ENCODE measurements at places on chromosomes 7 and 10.

DNA sequence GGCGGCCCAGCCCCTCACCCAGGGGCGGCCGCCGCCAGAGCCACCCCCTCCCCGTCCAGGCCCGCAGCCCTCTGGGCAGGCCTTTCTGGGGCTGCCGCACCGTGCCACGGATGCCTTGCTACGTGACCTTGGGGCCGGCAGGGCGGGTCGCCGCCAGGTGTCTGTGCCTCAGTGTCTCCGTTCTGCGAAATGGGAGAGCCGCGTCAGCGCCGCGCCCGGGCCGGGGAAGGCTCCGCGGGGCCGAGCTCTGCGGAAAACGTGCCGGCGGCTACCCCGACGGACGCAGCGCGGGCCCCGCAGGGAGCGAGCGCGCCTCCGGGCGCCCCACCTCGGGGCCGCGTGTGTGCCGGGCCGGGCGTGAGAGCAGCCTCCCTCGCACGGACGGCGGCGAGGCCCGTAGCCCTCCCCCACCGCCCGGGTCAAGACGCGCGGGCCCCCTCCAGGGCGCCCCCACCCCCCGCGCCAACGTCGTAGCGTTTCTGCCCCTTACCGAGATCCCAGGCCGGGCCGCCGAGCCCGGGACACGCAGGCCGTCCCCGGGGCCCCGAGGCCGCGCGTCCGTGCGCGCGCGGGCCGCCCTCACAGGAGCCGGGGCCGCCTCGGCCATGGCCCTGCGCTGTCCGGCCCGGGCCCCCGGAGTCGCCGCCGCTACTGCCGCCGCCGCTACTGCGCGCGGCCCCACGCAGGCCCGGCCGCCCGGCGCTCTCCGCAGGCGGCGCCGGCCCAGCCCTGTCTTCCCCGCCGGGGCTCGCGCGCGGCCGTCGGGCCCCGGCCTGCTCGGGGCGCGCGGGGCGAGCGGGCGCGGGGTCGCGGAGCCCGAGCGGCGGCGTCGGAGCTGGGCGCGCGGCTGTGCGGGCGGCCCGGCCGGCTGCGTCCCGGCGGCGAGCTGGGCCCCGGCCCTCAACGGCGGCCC lies 1.1 kb downstream of the ZNF777 start:
- no peak for DNase-seq

GRCh38 chr10:30750971-30751677 lies 121.6 kb upstream of the LYZL2 start:
- DNase-seq = no peak

- DNase-seq = no peak
Observed at GRCh38 chr10:68566955-68567354, 6.8 kb downstream of the TET1 start.

DNA sequence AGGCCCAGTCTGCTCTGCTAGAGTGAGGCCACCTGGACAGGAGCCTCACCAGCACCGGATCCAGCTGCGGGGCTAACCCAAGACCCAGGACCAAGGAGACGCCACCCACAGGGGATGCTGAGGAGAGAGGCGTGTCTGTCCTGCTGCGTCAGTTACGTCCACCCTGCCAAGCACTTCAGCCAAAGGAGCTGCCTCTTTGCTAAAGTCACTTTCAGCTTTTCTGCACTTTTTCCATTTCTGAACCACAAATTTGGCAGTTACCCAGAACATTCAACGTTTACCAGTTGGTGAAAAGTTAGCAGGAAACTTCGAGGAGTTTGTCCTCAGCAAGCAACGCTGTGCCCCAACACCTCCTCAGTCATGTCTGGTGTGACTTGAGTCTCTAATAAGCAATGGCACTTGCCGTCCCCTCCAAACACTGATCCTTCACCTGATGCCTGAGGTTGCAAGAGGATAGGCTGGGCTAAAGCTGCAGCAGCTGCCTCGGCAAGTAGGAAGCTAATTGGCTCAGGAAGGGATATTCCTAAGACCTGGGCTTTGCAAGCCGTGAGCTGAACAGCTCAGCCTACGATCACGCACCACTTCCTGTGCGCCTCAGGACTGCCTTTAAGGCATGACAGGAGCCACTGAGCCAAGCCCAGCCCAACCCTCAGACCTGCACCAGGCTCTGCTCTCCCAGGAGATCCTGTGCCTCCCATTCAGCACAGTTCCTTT lies 40.1 kb downstream of the KCNH2 start:
- DNase-seq = no peak

DNA sequence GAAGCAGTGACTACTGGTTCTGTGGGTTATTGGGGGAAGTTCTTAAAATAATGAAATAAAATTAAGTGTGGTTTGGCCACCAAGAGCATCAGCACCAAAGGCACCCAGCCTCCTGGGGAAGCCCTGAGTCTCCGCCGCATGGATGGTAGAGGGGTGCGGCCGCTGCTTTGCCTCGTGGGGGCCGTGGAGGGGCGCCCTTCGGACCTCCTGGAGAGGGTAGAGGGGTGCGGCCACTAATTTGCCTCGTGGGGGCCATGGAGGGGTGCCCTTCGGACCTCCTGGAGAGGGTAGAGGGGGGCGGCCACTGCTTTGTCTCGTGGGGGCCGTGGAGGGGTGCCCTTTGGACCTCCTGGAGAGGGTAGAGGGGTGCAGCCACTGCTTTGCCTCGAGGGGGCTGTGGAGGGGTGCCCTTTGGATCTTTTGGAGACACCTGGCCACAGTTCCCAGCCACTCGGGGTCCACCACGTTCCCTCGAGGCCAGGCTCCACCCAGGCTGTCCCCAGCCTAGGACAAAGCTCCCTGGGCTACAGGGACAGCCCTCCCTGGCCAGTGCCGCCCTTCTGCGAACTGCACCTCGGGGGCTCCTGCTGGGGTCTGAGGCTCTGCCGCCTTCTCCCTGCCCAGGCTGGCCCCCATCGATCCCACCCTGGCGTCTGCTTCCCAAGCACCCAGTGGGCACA lies 535.1 kb downstream of the PTPRN2 start:
- DNase-seq = no peak

GRCh38 chr10:109898666-109899355 lies 24.5 kb downstream of the XPNPEP1 start:
- DNase-seq = no peak

GRCh38 chr10:45151467-45152214 lies 150.9 kb downstream of the ZNF22 start:
- DNase-seq = no peak

GRCh38 chr7:106344861-106345260 lies 60.1 kb upstream of the NAMPT start:
- no peak for DNase-seq

GRCh38 chr10:114258274-114258840 lies 19.3 kb downstream of the VWA2 start:
- no peak for DNase-seq

DNA sequence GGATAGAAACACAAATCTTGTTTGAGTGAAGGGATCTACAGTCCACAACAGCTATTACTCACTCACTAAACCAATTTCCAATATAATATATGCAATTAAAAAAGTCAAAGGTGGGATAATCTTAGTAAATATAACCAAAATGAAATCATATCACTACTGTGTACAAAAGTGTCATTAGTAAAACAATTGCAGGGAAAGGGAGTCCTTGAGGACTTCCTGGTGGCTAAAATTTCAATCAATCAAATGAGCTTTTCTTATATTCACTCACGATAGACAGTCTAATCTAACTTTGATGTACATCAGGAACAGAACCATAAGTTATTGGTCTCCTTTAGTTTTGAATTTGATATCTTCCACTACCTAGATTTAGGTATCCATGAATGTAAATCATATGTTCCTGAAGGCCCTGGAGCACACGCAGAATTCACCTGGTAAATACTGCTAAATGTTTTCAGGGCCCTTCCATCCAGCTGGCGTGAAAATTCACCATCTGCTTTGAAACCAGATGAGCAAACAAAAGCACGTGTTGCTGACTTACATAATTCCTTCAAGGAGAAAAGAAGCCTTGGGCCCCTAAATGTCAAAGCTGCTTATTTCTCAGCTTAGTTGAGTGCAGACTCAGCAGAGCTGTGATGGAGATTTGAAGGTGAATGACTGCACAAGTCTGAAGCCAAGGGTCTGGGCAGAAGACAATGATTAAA lies 159.3 kb upstream of the TMEM196 start:
- no peak for DNase-seq

DNA sequence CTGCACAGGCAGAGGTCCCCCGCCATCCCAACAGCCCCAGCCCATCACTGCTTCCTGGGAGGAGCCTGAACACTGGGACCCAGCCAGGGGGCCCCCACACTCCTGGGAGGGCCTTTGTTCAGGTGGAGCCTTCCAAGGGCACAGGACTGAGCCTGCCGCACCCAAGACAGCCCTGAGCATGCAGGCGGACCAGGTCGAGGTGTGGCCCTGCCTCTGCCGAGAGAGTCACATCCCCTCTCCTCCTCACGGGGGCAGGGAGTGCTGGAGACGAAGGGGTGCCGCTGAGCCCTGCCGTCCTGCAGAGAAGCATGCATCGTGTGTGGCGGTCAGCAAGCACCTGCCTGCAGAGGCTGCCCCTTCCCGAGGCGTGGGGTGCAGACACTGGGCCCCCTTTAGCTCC lies 7.3 kb upstream of the MAFK start:
- no peak for DNase-seq

- no peak for DNase-seq
Observed at GRCh38 chr7:64581926-64582894, 19.3 kb upstream of the ZNF680 start.

DNA sequence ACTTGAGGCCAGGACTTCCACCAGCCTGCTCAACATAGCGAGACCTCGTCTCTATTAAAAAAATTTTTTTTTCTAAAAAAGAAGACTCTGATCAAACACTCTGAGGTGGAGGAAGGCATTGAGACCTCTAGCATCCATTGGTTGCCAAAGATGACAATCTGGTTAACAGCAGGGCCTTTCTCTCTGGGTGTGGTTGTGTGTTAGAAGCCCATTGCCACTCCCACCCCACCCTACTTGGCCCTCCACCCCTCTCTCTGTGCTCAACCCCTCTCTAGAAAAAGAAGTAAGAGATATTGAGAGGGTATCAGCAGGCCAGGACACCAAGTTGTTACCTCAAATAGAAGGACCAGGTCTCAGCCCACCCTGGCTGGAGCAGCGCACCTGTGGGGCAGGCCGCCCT lies 57.4 kb upstream of the MXI1 start:
- no peak for DNase-seq

DNA sequence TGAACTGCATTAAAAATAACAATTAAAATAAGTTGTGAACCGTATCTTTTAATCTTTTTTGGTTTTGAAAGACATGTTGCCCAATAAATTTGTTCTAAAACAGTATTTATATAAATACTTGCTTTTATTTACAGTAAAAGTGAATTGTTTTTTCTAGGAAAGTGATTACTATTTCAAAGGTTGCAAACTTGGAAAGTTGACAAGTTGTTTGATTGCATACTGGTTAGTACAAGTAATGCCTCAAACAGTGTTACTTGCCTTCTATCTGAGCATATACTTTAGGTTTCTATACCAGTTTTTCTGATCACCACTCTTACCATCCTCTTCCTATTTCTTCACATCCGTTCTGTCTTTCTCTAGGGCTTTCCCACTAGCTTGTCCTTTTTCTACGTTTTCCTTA lies 212.6 kb downstream of the FOXP2 start:
- no peak for DNase-seq

DNA sequence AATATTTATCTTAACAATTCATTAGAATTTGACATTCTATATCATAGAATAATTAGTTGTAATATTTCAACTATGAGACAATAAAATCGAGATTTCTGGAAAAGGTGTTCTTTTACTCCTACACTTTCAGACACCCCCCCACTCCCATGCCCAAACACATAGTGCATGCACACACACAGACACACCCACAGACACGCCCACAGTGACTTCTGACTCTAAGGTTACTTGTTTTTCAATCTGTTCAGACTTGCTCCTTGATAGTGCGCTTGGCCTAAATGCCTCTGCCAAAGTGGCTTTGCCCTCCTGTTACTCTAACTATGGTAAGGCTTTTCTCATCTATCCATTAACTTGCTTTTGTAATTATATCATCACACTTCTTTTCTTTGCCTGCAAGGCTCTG lies 144.0 kb upstream of the PPP1R3A start:
- no peak for DNase-seq

DNA sequence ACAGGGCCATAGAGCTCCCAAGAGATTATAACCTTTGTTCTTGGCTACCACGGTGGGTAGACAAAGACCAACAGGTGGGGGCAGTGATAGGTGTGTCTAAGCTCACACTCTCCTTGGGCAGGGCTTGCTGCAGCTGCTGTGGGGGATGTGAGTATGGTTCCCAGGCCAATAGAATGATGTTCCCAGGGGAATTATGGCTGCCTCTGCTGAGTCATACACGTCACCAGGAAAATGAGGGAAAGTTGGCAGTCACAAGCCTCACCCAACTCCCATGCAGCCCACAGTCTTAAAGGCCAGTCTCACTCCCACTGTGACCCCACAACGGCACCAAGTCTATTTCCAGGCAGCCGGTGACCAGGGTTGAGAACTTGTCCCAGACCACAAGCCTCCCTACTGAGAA lies 453.4 kb upstream of the PODXL start:
- no peak for DNase-seq

- DNase-seq = peak; percentile 95
Observed at GRCh38 chr7:118573085-118573484, 348.6 kb downstream of the ANKRD7 start.

DNA sequence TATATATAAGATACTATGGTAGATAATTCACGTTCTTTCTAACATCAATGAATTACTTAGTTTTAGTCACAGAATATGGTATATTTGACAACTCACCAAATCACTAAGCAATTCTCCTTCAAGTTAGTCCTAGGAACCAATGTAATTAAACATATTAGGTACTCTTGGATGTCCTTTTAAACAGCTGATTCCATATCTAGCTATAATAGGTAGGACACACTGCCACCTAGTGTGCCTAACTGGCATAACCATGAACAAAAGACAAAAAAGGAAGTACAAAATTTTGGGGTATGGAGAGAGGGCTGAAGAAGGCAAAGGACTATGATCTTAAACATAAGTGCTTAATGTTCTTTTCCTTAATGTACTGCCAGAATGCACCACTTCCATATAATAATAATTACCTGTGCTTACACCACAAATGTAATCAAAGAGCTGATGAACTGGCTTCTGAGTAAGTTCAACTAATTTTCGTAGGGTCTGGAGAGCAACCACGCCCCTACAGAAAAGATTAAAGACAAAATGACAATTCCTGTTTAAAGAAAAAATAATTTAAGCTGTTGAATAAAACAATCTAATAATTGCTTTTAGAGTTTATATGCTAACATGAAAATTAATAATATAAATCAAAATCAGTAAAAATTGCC lies 28.7 kb downstream of the PNPLA8 start:
- peak; percentile 14 for DNase-seq

GRCh38 chr10:73635781-73636180 lies 5.5 kb downstream of the MYOZ1 start:
- no peak for DNase-seq

GRCh38 chr10:68697106-68697505 lies 23.9 kb upstream of the CCAR1 start:
- DNase-seq = no peak

GRCh38 chr10:22259280-22259679 lies 41.5 kb upstream of the EBLN1 start:
- no peak for DNase-seq

- DNase-seq = no peak
Observed at GRCh38 chr10:91742229-91742628, 56.0 kb upstream of the TNKS2 start.

GRCh38 chr10:53997953-53998352 lies 803.1 kb downstream of the PCDH15 start:
- DNase-seq = no peak
